Hepatocyte (in vitro differentiated cells): ENCODE measurements at places on chromosomes 1 and 21.

DNA sequence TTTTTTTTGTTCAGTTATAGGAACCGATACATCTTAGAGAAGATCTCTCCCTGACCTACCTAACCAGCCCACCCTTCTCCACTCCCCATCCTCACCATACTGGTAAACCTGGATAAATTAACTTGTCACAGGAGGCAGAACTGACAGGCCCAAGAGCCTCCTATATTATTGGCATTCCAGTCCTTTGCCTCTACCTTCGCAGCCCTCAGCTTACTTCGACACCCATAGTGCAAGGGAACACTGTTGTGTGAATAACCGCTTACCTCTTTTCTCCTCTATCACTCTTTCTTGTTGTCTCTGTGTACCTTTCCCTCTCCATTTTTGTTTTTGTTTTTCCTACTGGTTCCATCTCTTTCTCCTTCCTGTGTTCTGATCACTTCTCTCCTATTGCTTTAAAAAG is 58.7 kb downstream of the CDC14A start:
- H3K36me3 ChIP-seq: no peaks in the 10 kb centered on the region
- H3K4me1 ChIP-seq: peaks cover 5% of the 10 kb centered on the region
- no peak overlapping the region for H3K27ac ChIP-seq
- no peaks in the 10 kb centered on the region for H3K27me3 ChIP-seq

GRCh38 chr1:109802136-109802900 is 38.6 kb upstream of the EPS8L3 start:
- no peak overlapping the region for H3K4me3 ChIP-seq
- no peaks in the 10 kb centered on the region for H3K4me1 ChIP-seq
- DNase-seq: no peak
- H3K27ac ChIP-seq: no peak overlapping the region
- no peaks in the 10 kb centered on the region for H3K36me3 ChIP-seq
- no peaks in the 10 kb centered on the region for H3K27me3 ChIP-seq

DNA sequence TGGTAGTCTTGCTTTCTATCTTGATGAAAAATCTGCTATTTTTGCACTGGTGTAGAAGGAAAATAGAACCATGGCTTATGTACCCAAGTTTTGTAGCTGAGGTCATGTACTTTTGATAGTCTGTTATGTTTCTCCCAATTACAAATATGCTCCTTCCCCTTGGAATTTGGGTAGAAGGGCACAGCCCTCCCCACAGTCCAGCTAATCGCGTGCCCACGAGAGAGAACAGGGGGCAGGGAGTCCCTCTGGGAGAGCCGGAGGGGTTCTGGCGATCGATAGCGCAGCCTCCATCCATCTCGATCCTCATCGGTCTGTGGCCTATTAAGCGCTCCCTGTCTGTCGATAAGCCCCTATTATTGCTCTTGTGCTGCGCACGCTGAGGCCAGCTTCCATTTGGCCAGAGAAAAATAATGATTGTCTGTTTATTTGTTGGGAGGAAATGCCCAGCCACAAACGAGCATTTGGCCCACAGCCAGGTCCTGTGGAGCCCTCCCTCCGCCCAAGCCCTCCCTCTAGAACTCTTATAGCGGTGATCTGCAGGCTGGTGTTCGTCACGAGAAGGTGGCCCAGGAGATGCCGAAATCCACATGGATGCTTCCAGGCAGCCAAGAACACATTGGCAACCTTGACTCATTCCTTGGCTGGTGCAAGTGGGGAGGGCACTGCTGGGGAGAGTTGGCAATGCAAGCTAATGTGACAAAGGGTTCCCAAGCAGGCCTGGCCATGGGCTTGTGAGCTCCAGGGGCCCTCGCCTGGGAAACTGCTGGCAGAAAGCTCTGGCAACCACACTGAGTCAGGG is 134.7 kb upstream of the TNR start:
- no peak overlapping the region for H3K4me3 ChIP-seq
- no peaks in the 10 kb centered on the region for H3K27me3 ChIP-seq

GRCh38 chr1:23624440-23624839 is 65.1 kb upstream of the ID3 start:
- no peak overlapping the region for H3K4me3 ChIP-seq
- H3K36me3 ChIP-seq: no peaks in the 10 kb centered on the region
- no peak overlapping the region for H3K27ac ChIP-seq
- DNase-seq: no peak

DNA sequence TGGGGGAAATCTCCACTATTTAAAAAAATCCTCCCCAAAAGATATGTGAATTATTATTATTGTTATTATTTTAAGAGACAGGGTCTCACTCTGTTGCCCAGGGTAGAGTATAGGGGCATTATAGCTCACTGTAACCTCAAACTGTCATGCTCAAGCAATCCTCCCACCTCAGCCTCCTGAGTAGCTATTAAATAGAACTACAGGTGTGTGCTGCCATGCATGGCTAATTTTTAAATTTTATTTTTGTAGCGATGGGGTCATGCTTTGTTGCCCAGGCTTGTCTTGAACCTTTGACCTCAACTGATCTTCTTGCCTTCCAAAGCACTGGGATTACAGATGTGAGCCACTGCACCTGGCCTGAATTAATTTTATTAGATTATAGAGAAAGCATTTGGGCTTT is 116.8 kb downstream of the RABGAP1L start:
- H3K4me3 ChIP-seq: no peak overlapping the region
- no peaks in the 10 kb centered on the region for H3K36me3 ChIP-seq
- peaks cover 10% of the 10 kb centered on the region for H3K4me1 ChIP-seq
- no peak for DNase-seq
- no peaks in the 10 kb centered on the region for H3K27me3 ChIP-seq
- H3K27ac ChIP-seq: no peak overlapping the region

DNA sequence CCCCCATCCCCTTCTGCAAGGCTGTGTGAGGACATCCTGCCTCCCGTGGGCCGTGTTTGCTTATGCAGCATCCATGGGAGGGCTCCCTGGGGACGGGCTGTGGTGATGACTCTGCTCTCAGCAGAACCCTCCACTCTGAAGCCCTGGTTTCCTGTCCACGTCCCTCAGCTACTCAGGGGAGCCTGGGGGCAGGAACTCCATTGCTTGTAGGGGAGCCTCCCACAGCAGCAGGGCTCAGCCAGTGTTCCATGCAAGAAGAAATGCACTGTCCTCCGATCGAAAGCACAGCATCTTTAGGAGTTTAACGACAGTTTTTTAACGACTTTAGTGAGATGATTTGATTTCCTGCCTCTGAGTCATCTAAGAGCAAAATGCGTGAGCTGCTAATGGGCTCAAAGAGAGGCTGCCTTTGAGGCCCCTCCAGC is 8.3 kb upstream of the KCNAB2 start:
- H3K36me3 ChIP-seq: no peaks in the 10 kb centered on the region
- H3K4me1 ChIP-seq: no peaks in the 10 kb centered on the region
- DNase-seq: no peak
- no peak overlapping the region for H3K27ac ChIP-seq

- H3K27me3 ChIP-seq: no peaks in the 10 kb centered on the region
- no peaks in the 10 kb centered on the region for H3K36me3 ChIP-seq
- DNase-seq: no peak
- H3K4me1 ChIP-seq: no peaks in the 10 kb centered on the region
Observed at GRCh38 chr1:237478842-237479241, 411.9 kb downstream of the ZP4 start.

GRCh38 chr1:7535016-7535415 is 236.1 kb upstream of the VAMP3 start:
- H3K4me3 ChIP-seq: no peak overlapping the region
- peaks cover 7% of the 10 kb centered on the region for H3K4me1 ChIP-seq
- H3K27me3 ChIP-seq: no peaks in the 10 kb centered on the region
- no peak for DNase-seq
- H3K36me3 ChIP-seq: no peaks in the 10 kb centered on the region

DNA sequence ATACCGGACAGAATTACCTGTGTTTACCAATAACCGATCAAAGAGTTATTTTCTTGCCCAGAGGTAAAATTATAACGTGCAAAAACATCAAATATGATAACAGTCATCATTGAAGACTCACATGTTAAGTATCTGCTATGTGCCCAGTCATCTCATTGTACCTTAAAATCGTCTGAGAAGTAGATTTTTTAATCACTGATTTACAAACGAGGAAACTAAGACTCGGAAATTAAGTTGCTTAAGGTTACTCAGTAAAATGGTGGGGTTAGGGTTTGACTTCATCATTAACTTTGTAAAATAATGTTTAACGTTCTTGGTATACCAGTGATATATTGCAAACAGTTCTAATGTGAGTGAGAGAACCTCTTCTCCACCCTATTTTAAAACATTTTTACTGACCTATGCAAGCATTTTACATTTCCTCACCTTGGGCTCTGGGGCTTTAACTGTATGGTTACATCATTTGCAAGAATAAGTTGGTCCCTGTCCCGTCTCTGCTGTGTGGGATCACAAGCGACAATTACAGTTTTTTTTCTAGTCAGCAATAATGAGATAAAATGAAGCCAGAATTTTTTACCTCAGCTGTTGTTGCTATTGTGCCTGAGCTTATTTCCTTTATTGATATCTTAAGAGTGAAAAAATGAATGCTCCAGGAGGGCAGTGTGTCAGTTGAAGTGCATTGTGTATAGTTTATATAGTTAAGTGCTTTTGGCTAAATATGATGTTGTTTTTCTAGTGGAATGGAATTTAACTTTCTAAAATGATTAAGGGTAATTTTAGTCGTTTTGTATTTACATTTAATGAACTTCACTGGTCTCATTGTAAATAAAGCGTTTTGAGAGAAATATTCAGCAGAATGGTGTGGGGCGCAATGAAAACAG is 2.7 kb downstream of the RPRD2 start:
- DNase-seq: no peak
- peak overlapping the region; percentile 56 for H3K4me3 ChIP-seq
- peak overlapping the region; percentile 95 for H3K27ac ChIP-seq

- H3K4me1 ChIP-seq: no peaks in the 10 kb centered on the region
- no peak overlapping the region for H3K4me3 ChIP-seq
- no peaks in the 10 kb centered on the region for H3K36me3 ChIP-seq
- DNase-seq: no peak
- H3K27me3 ChIP-seq: no peaks in the 10 kb centered on the region
Observed at GRCh38 chr1:201880928-201881571, 7.6 kb upstream of the SHISA4 start.

DNA sequence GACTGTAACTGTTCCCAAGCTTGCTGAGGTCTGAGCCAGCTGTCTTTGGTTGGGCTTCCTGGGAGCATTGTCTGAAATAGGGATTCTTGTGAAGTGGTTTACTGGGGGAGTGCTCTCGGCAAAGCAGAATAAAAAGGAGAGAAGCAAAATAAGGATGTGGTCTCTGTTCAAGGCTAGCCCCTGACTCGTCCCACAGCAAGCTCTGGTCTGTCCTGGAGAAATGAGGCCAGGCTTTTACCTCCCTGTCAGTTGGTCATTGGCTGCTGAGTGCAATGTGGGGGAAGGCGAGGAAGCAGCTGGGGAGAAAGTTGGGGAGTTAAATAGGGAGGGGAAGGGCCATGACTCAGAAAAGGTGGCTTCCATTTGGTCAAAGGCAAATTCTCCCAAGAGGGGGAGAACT is 303.9 kb upstream of the DUSP10 start:
- H3K4me1 ChIP-seq: peaks cover 25% of the 10 kb centered on the region
- H3K27ac ChIP-seq: no peak overlapping the region
- no peak overlapping the region for H3K4me3 ChIP-seq
- DNase-seq: no peak
- no peaks in the 10 kb centered on the region for H3K36me3 ChIP-seq
- H3K27me3 ChIP-seq: no peaks in the 10 kb centered on the region

GRCh38 chr1:201192261-201192788 is 1.7 kb downstream of the IGFN1 start:
- peak overlapping the region; percentile 37 for H3K27ac ChIP-seq
- DNase-seq: no peak
- H3K27me3 ChIP-seq: no peaks in the 10 kb centered on the region
- no peak overlapping the region for H3K4me3 ChIP-seq

DNA sequence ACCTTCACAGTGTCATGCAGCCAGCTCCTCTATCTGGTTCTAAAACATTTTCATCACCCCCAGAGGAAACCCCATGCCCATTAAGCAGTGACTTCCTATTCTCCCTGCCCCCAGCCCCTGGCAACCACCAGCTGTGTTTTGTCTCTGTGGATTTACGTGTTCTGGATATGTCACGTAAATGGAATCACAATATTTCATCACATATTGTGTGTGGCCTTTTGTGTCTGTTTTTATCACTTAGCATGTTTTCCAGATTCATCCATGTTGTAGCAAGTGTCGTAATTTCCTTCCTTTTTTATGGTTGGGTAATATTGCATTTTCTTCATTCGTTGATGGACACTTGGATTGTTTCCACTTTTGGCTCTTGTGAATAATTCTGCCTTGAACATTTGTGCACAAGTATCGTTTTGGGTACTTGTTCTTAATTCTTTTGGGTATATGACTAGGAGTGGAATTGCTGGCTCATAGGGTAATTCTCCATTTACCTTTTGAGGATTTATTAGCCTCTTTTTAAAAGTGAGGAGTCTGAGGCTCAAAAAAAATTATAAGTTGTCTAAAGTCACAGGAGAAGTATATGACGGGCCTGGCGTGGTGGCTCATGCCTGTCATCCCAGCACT is 127.0 kb downstream of the MRPS6 start:
- H3K36me3 ChIP-seq: no peaks in the 10 kb centered on the region
- H3K27ac ChIP-seq: peak overlapping the region; percentile 93
- no peaks in the 10 kb centered on the region for H3K27me3 ChIP-seq
- H3K4me1 ChIP-seq: peaks cover 44% of the 10 kb centered on the region
- DNase-seq: no peak
- no peak overlapping the region for H3K4me3 ChIP-seq

DNA sequence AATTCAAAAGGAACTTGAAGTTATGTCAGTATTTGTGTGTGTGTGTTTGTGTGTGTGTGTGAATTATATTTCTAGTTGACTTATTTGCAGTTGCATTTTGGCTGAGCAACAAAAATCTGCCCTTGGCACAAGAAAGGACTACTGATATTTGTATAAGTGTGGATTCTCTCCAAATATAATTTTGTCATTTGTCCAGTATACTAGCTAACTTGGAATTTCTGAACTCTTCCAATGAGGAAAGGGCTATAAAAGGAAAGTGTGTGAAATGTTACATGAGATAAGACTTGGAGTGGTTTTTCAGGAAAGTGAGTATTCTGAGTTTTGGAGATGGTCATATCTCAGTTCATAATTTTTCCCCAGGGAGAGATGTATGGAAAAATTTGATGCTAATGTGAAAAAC is 1384.1 kb upstream of the B3GALT2 start:
- H3K4me3 ChIP-seq: no peak overlapping the region
- H3K27me3 ChIP-seq: no peaks in the 10 kb centered on the region
- no peaks in the 10 kb centered on the region for H3K36me3 ChIP-seq
- H3K27ac ChIP-seq: no peak overlapping the region
- no peaks in the 10 kb centered on the region for H3K4me1 ChIP-seq

GRCh38 chr1:211493876-211494653 is 2.1 kb upstream of the RD3 start:
- no peak overlapping the region for H3K27ac ChIP-seq
- H3K4me1 ChIP-seq: peaks cover 6% of the 10 kb centered on the region
- no peak overlapping the region for H3K4me3 ChIP-seq
- H3K36me3 ChIP-seq: no peaks in the 10 kb centered on the region
